Panc1 (cell line): ENCODE measurements at places on chromosomes 13 and 19.

- DNase-seq, result no peak
- H3K27me3 ChIP-seq, result no peaks in the 10 kb centered on the region
- H3K4me3 ChIP-seq, result no peak overlapping the region
Measured at GRCh38 chr13:69389899-69390298, 717.7 kb upstream of the ATXN8OS start.

DNA sequence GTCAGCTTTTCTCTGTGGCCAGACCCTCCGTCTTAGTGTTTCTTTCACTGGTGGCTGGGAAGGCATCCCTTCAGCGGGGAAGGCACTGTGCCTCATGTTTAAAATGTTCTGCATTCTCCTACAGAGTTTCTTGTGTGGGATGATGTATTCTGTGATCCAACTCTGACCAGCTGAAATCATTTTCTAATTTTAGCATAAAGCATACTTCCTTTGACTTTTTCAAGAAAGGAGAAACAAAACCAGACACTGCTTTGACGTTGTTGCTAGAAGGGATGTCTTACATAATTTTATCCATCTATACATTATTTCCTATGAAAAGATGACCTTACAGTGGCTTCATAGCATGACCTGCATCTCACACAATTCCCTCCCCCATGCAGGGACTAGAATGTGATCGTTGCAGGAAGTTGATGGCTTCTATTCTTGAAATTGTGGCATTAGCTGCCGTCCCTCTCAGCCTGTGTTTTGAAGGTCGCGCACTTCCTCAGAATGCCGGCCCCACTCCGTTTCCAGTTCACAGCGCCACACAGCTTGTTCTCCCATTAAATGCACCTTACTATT, 38.6 kb upstream of the TEX29 start:
- no peaks in the 10 kb centered on the region for H3K4me1 ChIP-seq
- H3K36me3 ChIP-seq, result peaks cover 2% of the 10 kb centered on the region; the same call in 1 of the 2 replicates
- no peak overlapping the region for H3K4me3 ChIP-seq
- no peaks in the 10 kb centered on the region for H3K27me3 ChIP-seq
- DNase-seq, result no peak

- no peak overlapping the region for H3K27ac ChIP-seq
- no peaks in the 10 kb centered on the region for H3K36me3 ChIP-seq
- no peak overlapping the region for H3K4me3 ChIP-seq
- H3K4me1 ChIP-seq, result no peaks in the 10 kb centered on the region
- DNase-seq, result no peak
Measured at GRCh38 chr19:45215391-45216191, 29.6 kb downstream of the EXOC3L2 start.

GRCh38 chr19:5645409-5645808, 22.5 kb downstream of the SAFB start:
- no peaks in the 10 kb centered on the region for H3K27me3 ChIP-seq
- no peak for DNase-seq
- H3K27ac ChIP-seq, result no peak overlapping the region
- no peak overlapping the region for H3K4me3 ChIP-seq
- peaks cover 34% of the 10 kb centered on the region for H3K36me3 ChIP-seq
